ENCODE measurements at places on chromosomes 7 and 10.

DNA sequence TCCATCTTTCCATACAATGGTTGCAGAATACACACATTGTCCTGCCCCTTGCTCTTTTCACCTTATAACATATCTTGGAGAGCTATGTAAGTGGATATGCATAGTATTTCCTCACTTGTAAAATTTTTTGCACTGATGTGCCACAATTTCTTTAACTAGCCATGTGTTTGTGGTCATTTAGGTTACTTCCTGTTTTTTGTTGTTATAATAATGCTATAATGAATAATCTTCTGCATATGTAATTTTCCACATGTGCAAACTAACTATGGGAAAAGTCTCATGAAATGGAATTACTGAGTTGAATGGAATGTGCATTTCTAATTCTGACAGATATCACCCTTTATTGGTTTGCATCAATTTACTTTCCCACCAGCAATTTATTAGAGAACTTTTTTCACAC is 2.8 kb downstream of the TAS2R41 start:
- DNase-seq: no peak

- DNase-seq: no peak
Measured at GRCh38 chr10:22479419-22479818, 134.1 kb downstream of the SPAG6 start.

DNA sequence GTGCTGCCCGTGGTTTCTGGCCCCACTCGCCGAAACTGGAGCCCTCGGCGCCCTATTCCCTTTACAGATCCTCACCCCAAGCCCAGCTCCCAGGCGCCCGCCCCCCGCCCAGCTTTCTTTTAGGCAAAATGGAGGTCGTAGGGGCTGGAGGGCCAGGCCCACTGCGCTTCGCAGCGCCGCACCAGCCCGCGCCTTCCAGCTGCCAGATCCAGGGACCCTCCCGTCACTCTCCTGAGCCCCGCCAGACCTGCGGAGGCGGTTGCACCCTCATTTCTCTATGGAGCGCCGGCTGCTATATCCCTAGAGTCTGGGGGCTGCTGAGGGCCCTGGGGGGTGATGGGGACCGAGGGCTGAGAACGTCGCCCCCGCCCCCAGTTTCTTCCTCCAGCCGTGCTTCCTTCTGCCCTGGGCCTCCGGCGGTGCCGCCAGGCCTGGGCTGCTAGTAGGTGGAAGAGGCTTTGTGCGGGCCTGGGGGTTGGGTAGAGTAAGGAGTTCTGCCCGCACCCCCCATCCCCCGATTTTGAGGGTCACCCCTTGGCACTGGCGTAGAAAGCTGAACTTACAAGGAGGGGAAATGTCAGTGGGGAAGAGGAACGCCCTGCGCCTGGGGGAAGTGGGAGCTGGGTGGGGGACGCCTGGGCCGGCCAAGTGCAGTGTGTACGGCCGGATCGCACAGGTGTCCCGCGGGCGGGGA is 1.0 kb downstream of the GNB2 start:
- DNase-seq: no peak

DNA sequence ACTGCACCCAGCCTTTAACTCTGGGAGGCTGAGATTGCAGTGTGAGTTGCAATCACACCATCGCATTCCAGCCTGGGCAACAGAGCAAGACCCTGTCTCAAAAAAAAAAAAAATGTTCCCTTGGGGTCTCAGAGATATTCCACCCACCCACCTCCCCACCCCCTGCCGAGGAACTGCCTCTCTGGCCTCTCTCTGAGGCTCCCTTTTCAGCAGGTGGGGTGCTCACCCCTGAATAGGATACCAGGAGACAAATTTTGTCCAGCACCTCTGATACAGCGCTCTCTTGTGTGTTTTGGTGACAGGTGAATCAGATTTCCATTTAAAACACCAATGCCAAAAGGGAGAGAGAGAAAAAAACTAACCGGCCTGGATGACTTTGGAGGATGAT is 92.6 kb upstream of the KIF5B start:
- no peak for DNase-seq

DNA sequence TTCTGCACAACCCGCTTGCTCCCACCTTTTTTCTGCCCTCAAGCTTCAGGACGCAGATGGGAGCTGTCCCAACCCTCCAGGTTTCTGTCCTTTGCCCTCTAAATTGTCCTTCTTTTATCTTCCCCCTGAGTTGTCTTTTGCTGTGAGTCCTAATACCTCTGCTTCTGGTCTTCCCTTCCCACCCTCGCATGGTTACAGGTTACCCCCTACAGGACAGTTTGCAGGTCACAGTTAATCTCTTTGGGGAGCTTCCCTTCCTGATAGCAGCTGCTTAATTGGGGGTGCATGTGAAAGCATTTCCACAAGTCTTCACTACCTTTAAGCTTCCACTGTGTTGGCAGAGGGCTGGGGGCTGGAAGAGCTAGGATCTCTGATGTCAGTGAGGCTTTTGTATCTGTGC is 121.5 kb upstream of the CXCL12 start:
- DNase-seq: no peak

DNA sequence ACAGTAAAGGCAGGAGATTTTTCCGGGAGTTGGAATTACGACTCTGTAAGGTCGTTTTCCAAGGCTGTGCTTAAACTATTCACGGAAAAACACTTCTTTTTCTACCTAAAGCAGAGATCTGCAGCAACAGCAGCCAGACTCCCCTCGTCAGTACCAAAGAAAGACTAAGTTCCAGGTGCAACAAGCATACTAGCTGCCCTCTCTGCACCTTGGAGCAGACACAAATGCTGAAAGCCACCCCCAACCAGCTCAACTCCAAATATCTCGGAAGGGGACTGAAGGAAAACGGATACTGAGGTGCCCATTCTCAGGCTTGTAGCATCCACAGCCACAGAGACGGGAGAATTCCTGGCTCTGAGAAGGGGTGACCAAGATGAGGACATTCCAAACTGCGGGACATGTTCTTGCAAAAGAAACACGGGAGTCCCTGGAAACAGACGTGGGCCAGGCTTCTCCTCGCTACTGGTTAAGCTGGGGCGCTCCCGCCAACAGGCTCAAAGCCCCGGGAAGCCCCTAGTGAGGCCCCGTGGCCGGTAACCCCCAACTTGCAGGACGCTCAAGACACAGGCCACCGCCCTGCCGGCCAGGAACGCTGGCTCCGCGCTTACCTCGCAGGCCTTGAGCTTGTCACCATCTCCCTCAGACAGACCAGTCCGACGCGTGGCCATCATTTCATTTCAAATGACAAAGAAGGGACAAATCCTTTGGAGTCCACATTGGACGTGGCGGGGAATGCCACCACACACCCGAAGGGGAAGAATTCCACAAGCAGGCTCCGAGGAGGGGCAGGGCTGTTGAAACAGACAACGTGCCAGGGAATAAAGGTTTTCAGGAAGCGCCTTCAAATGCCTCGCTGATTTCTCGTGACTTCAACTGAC is 2.2 kb downstream of the ARHGAP21 start:
- DNase-seq: no peak

- DNase-seq: no peak
Measured at GRCh38 chr7:17129218-17129617, 169.2 kb upstream of the AHR start.

- no peak for DNase-seq
Measured at GRCh38 chr10:102661658-102662028, 17.4 kb downstream of the TRIM8 start.

DNA sequence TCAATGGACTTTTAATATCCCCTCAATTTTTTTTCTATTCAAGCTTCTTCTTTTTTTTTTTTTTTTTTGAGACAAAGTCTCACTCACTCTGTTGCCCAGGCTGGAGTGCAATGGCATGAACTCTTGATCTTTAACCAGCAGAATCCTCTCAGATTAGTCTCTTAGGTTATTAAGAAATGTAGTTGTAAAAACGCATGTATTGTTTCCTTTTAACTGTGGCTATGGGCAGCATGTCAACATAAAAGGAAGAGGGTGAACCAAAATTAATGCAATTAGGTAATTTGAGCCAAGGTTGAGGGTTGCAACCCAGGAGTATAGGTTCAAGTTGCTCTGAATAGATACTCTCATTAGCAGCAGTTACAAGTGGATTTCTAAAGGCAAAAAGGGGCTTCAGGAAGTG is 4.3 kb upstream of the GSTO1 start:
- DNase-seq: no peak

DNA sequence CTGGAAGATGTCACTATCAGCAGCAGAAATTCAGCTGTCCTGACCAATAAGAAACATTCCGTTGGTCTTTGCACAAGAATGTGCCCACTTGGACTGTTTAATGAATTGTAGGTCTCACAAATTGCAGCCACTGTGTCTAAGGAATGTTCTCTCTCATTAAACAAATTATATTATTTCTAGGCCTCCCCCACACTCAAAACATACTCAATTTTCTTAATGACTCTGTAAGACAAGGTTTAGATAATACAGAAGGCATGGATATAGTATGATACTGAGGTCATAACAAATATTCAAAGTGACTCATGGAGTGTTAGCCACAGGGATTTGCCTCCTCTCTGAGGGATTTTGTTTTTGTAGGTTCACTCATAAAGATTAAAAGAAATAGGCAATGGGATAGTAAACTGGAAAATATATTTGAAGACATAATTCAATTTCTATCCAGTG is 197.5 kb downstream of the PTN start:
- DNase-seq: peak; percentile 3

- no peak for DNase-seq
Measured at GRCh38 chr7:12729112-12729511, 41.7 kb downstream of the ARL4A start.

- no peak for DNase-seq
Measured at GRCh38 chr10:88913127-88913526, 33.1 kb downstream of the STAMBPL1 start.

DNA sequence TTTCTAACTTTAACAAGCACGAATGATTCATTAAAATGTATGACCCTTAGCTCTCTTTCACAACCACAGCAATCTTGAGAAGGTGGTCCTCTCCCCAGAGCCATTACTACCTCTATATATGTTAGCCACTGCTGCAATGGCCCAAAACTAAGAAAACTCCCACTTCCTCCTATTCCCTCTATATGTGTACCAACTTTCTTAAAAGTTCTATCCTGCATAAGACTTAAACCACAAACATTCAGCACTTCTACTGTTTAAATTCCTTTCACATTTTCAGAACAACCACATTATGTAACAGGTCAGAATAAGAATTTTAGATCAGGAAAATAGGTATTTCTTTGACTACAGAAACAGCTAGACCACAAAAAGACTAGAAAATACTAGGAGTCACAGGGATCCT is 36.2 kb downstream of the WASL start:
- peak; percentile 24 for DNase-seq

GRCh38 chr7:140317597-140317996 is 80.7 kb downstream of the SLC37A3 start:
- DNase-seq: no peak

GRCh38 chr7:5350600-5351385 is 68.0 kb downstream of the SLC29A4 start:
- no peak for DNase-seq

DNA sequence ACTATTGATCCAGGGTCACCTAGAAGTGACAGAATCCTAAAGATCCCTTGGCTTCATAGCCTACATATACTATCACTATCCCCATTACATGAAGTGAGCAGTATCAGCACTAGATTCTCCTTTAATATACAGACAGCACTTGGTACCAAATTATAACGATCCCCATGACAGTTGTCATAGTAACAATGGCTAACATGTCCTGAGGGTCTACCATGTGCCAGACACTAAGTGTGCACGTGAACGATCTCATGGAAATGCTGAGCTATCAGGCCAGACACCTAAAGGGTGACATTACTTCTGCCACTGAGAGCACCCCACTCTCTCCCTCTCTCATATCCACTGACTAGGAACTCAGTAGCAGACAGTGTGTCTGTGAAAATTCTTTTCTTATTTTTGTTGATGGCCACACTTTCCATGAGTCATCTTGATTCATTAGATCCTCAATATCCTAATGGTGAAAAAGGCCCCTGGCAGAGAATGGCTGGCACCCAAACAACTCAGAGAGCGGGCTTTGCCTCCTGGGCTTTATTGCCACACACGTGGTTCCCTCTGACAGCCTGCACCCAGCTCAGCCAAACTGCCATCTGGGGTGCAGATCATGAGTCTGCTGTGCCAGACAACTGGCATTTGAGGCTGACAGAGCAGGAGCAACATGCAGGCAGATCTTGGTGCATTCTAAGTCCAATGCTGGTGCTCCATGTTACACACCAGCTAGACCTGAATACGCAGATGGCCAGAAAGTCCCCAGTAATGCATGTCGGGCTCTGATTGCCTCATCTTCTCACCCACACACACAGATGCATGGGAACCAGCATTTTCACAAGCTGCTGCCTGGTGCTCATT is 176.3 kb downstream of the DGKI start:
- DNase-seq: peak; percentile 54

DNA sequence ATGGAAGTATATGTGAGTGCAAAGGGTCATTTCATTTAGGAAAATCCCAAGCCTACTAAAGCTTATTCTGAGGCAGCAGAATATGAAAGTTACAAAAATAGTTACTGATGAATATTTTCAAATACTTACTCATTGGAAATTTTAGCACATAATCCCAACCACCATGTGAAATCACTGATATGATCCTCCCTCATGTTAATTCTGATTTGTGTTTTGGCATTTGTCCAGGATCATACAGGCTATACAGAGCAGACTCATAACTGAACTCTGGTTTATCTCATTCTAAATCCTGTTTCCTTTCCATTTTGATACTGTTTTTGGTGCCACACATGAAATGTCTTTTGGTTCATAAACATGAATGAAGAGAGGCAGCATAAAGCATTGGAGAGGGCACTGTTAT is 3.4 kb upstream of the FAM24B start:
- DNase-seq: no peak

GRCh38 chr10:3757638-3758490 is 27.1 kb downstream of the KLF6 start:
- peak; percentile 95 for DNase-seq

DNA sequence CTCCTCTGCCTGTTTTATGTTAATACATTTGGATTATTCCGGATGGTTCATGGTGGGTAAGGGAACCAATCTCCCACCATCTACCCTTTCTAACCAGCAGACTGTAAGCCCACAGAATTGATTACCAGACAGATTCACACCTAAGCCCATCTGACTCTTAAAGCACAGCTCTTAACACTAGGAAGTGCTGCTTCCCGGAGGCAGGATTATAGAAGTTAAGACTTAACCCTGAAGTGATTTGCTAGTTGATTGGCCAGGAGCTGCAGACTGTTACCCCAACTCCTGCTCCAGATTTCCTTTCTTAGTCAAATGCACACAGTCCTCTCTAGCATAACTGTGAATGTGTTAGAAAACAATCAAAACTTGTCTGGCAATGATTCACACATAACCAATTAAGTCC is 221.7 kb downstream of the CDK14 start:
- no peak for DNase-seq

DNA sequence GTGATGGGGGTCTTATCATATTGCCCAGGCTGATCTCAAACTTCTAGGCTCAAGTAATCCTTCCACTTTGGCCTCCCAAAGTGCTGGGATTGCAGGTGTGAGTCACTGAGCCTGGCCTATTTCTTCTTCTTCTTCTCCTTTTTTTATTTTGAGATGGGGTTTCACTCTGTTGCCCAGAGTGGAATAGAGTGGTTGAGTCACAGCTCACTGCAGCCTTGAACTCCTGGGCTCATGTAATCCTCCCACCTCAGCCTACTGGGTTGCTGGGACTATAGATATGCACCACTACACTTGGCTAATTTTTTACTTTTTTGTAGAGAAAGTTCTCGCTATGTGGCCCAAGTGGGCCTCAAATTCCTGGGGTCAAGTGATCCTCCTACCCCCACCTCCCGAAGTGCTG is 124.3 kb downstream of the SKIDA1 start:
- DNase-seq: no peak

GRCh38 chr10:99285881-99286280 is 43.3 kb upstream of the CNNM1 start:
- DNase-seq: no peak

GRCh38 chr10:6278519-6279120 is 75.9 kb downstream of the PFKFB3 start:
- DNase-seq: no peak

Measured in foreskin keratinocyte (primary cell).